ENCODE measurements at places on chromosomes 6 and 20.
A peak's percentile ranks its signal among the peaks of the same experiment; 100 is the strongest.

DNA sequence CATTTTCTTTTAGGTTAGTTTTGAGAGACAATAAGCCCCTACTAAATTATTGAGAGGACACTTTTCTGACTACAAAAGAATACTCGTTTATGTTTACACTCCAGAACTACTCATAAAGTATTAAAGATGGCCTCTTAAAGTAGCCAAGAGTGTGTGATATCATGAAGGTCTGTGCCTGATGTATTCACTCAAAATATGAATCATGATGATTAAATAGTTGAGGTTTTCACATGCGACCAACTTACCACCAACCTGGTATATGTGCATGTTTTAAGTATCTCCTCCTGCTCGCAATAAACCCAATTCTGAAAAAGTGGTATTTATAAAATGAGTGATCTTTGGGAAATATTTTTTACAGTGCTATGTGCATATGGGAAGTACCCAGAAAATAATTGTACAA lies 43.9 kb downstream of the IL20RA start:
- no peak for DNase-seq

- DNase-seq, result no peak
Measured at GRCh38 chr6:148593130-148593812, 153.6 kb upstream of the UST start.

GRCh38 chr6:13926378-13926777 lies 1.6 kb downstream of the RNF182 start:
- DNase-seq, result no peak

DNA sequence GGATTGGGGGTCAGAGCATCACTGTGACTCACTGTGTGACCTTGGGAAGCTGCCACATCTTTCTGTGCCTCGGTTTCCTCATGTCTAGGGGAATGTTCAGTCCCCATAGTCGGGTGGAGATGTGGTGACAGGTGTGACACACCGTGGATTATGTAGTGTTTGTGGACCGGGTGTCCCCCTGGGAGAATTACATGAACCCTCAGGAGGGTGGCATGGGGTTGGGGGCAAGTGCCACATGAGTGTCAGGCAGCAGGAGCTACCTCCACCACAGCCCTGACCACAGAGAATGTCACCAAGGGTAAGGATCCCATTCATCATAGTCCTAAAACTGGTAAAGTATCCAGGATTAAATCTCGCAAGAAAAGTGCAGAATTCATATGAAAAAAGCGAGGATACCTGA lies 23.2 kb downstream of the SUN5 start:
- DNase-seq, result no peak

DNA sequence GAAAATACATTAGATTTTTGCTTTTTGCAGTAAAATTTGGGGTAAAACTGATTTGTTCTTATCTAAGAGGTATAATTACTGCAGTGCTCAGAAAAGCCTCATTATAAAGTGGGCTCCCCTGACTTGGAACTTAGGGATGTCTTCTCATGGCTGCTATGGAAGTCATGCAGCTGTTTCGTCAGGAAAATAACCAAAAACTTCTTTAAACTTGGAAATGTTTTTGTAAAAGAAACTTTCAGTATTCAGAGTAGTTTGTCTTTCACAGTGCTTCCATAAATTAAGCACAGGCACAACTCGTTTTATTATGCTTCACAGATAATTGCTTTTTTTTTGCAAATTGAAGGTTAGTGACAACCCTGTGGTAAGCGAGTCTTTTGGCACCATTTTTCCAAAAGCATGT lies 6.8 kb downstream of the MAPK14 start:
- no peak for DNase-seq

- no peak for DNase-seq
Measured at GRCh38 chr6:70638468-70638867, 29.2 kb upstream of the SMAP1 start.

DNA sequence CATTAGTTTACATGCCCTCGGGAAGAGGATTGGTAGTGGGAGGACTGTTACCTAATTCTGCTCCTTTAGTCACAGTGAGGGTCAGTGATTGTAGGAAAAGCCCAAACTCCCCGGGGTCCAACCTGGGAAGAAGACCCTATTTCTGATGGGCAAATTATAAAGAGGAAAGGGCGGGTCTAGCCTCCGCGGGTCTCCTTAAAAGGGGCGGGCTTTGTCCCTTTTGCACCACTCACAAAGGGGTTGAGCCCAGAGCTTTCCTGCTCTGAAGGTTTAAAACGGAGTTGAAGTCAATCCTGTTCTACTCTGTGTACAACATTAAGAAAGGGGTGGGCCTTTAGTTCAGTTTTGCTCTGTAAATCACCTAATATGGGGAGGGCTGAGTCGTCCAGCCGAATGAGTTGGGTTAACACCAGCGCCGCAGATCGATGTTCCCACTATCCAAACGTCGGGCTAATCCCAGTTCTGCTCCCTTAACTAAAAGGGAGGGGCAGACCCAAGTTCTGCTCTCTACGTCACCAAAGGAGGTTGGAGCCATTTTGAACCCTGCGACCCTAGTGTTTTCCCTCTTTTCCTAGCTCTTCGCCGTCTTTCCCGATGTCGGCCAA lies 920 bp upstream of the RNF5 start:
- DNase-seq, result peak; percentile 76

GRCh38 chr6:100620085-100620840 lies 155.5 kb upstream of the SIM1 start:
- no peak for DNase-seq
